Large intestine (tissue), 12 donors: ENCODE measurements at places on chromosomes 6 and 20.

GRCh38 chr6:22411376-22412105 lies 114.7 kb upstream of the PRL start:
- no peak for DNase-seq

GRCh38 chr20:19601126-19601810 lies 156.8 kb upstream of the RIN2 start:
- no peak for DNase-seq

- no peak for DNase-seq
Observed at GRCh38 chr6:110520992-110521543, 44.7 kb upstream of the SLC22A16 start.

- no peak for DNase-seq
Observed at GRCh38 chr6:73041051-73041450, 184.2 kb downstream of the KHDC1L start.

GRCh38 chr20:50245498-50246366 lies 55.1 kb downstream of the CEBPB start:
- DNase-seq: no peak

- DNase-seq: no peak
Observed at GRCh38 chr6:51474022-51474975, 613.1 kb downstream of the PKHD1 start.

- DNase-seq: no peak
Observed at GRCh38 chr20:44637522-44638372, 13.8 kb downstream of the ADA start.

GRCh38 chr20:57655809-57656155 lies 35.6 kb upstream of the ZBP1 start:
- DNase-seq: no peak

GRCh38 chr20:6769903-6770785 lies 2.7 kb downstream of the BMP2 start:
- peak; percentile 39 for DNase-seq

- DNase-seq: peak; percentile 47
Observed at GRCh38 chr20:9884061-9884460, 45.2 kb upstream of the PAK5 start.

DNA sequence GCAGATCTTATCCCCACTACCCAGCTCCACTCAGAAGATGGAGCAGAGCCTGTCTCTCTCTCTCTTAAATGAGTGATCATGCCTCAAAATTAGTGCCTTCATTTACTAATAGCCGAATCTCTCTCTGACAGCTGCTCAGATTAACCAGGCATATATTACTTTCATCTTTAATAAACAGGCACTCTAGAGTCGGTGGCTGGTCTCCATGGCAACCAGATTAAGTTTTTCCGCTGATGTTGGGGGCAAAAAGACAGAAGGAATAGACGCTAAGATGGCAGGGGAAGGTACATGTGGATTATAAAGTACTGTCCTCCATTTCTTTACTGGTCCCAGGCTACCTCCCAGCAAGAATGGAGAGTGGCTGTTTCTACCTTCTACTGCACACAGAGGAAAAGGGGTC lies 121.6 kb downstream of the QRSL1 start:
- no peak for DNase-seq

DNA sequence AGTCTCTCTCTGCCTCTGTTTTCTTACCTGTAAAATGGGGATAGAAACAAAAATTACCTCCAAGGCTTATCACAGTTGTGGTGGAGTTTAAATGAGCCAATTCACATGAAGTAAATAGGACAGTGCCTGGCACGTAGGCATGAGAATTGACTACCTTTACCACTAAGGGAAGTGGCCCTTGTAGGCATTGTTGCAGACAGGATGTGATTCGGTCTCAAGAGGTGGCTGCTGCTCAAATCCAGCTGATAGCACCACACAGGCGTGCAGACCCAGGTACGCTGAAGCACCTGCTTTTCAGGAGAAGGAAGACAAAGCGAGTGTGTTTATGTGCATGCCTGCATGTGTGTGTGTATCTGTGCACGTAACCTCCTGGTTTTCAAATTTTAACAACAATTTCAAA lies 108.6 kb downstream of the EYA2 start:
- no peak for DNase-seq

- DNase-seq: no peak
Observed at GRCh38 chr6:168278904-168279303, 40.7 kb downstream of the DACT2 start.

- peak; percentile 24 for DNase-seq
Observed at GRCh38 chr20:46004889-46005473, 3.7 kb upstream of the MMP9 start.

DNA sequence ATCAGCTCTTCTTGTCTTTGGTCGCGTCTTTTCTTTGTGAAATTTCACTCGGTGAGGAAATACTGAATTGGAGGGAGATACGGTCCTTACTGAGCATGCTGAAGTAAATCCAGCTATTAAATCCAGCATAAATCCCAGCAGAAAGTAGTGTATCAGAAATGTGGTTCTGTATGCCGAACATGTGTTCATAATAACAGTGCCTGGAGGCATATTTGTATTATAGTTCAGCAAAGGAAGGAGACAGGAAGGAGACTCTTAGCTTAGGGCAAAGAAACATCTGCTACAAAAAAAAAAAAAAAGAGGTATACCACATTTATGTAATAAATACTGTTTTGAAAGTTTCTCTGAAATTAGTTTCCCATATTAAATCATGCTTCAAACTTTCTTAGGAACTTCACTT lies 211.8 kb downstream of the PLCB4 start:
- no peak for DNase-seq

GRCh38 chr6:3522561-3523260 lies 65.9 kb upstream of the SLC22A23 start:
- DNase-seq: no peak
